ENCODE measurements at places on chromosomes 16 and 17.

DNA sequence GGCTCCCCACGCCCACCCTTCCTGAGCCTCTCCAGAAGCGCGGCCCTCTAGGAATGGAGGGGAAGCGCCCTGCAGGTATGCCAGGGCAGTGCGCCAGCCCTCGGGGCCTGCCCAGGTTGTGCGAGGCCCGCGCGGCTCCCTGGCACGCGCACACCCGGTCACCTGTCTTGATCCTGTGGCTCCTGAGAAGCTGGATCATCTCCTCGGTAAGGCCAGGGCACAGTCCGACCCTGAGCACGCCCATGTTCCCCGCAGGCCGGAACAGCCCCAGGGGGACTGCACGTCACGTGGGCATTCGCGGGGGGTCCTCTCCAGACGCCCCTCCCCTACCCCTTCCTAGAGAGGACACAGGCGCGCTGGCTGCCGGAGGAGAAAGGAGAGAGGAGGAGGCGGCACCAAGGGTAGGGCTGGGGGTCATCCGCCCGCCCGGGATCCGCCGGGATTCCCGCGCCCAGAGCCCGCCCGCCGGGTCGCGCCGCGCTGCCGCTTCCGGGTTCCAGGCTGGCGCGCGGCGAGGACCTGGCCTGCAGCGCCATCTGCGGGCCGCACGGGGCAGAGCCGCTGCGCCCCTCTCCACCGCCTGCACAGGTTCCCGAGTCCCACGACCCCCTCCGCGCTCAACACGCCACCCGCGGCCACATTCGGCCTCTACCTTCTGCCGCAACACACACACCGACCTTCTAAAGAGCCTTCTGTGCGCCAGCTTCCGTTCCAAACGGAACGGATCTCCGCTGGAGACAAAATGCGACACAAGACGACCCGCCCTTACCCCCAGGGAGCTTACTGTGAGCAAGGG is at the start of gene RAD51D:
TSS of gene RAD51D (minus strand) at position 491 of the 796 bp plus-strand sequence. CDS start at position 244, 247 bp downstream.
- peak; percentile 38 for DNase-seq

DNA sequence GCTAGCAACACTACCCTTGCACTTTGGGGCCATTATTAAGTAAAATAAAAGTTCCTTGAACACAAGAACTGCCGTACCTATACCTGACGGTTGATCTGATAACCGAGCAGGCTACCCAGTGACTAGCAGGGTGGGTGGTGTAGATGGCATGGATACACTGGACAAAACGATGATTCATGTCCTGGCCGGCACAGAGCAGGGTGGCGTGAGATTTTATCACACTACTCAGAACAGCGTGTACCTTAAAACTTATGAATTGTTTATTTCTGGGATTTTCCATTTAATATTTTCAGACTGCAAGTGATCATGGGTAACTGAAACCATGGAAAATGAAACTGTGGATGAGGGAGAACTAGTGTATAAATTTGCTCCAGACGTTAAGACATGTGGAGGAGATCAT is 41.0 kb upstream of the MSI2 start:
- DNase-seq: no peak

DNA sequence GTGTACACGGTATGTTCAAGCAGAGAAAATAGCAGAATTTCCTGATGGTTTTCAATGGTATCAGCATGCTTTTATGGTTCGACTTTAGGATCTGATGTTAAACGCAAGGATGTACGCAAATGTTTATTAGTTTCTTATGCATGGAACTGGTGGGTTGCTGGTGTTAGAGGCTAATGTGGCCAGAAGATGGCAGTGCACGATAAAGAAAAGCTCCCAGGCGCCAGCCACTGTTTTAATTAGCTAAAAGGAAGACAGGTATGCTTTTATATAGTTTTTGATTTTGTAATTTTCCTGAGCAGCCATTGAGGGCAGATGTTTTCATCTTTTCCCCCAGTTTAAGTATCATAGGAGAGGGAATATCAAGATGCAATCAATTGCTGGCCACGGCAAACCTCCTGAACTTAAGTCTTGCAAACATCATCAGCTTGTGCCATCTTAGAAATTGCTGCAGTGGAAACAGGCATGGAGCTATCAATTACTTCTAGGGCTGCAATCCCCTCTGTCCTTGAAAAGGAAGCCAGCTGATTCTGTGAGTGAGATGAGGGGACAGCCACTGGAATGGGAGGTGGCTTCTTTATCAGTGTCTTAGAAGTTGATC is 648.5 kb upstream of the RBFOX1 start:
- DNase-seq: peak; percentile 27

GRCh38 chr17:80153004-80153403 is 6.1 kb upstream of the EIF4A3 start:
- DNase-seq: no peak

GRCh38 chr16:49473131-49473530 is 99.5 kb downstream of the C16orf78 start:
- DNase-seq: no peak

GRCh38 chr17:48184721-48185120 is 77.2 kb downstream of the SNX11 start:
- DNase-seq: no peak

DNA sequence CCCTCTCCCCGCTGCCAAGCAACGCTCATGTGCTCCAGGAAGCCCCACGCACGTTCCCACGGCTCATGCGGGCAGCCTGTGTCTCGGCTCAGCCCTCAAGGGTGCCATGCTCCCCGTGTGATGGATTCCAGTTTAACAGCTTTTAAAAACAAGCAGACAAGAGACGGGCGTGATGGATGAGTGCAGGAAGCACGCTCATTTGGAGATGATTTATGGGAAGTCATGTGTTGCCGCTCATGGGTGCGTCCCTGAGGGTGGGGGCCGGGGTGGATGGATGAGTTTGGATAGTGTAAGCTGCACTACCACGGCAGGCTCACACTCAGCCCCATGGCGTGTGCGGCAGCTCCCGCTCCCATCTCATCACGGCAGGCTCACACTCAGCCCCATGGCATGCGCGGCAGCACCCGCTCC is 132.8 kb downstream of the RBFOX3 start:
- no peak for DNase-seq

- no peak for DNase-seq
These were observed 52.2 kb upstream of the CHMP6 start for GRCh38 chr17:80939151-80940145.

- no peak for DNase-seq
These were observed 8.8 kb upstream of the ZNF263 start for GRCh38 chr16:3274490-3274889.

GRCh38 chr16:10114409-10114808 is 67.8 kb downstream of the GRIN2A start:
- DNase-seq: no peak

DNA sequence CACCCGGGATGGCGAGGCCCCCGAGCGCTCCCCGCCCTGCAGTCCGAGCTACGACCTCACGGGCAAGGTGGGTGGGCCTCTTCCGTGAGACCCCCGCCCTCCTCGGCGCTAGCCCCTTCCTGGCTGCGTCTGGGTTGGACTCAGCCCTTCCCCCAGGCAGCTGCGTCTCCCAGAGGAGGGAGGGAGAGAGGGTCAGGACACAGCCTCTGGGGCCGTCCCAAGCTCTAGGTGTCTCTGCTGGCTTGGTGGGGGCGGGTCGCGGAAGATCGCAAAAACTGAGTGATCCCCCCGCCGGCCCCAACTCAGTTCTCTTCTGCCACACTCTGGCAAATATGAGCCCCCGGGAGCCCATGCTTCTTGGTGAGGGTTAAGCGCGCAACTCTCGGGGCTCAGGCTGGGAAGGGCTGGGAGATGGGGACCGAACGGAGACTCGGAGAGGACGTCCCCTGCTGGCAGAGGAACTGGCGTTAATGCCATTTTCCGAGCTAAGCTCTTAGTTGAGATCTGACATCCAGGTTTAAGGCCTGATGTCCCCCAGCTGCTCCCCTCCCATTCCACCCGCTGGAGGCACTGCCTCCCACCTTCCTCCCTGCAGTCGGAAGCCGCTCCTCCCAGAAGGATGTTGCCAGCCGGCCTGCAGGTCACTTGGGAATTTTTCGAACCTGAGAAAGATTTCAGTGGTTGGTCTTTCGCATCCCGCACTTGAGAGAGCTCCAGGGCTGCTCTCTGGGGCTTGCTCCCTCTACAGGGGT is 419 bp downstream of the RAB37 start:
- DNase-seq: no peak

- no peak for DNase-seq
These were observed 80.6 kb downstream of the OR1D5 start for GRCh38 chr17:2982854-2983253.

- DNase-seq: no peak
These were observed 22.5 kb downstream of the GPR139 start for GRCh38 chr16:20051147-20051546.

GRCh38 chr17:37060928-37061327 is 112.2 kb downstream of the AATF start:
- no peak for DNase-seq

- DNase-seq: no peak
These were observed 8.1 kb upstream of the ABCA5 start for GRCh38 chr17:69335058-69335457.

- DNase-seq: no peak
These were observed 27.4 kb downstream of the PIPOX start for GRCh38 chr17:29070308-29070707.

DNA sequence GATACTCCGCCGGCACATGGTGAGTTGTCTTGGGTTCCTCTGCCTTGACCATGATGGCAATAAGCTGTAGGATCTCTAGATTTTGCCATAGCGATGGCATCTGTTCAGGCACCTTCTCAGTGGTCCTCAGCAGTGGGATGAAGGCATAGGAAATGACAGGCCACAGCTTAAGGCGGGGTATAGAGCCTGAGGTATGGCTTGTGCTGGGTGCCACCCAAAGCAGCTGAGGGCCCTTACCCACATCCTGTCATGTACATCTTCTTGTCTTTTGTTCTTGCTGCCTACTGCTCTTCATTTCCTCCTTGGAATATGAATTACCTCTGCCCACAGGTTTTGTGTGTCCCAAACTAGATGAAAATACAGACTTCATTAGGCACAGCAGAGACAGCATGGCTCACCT is 29.5 kb downstream of the KAT7 start:
- no peak for DNase-seq

GRCh38 chr17:82300707-82301270 is 16.6 kb downstream of the CD7 start:
- DNase-seq: no peak

DNA sequence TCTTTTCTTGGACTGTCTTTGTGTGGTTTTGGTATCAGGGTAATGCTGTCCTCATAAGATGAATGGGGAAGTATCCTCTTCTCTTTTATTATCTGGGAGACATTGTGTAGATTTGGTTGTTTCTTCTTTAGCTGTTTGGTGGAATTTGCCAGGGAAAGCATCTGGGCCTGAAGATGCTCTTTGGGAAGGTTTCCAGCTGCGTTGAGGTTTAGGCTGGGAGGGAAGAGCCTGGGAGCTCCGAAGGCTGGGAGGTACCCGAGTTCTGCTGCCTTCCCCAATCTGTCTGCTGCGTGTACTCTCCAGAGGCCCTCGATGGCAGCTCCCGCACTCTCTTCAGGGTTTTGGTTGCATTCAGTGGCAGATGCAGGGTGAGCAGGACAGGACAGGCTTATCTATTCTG is 25.6 kb upstream of the CRISPLD2 start:
- no peak for DNase-seq

DNA sequence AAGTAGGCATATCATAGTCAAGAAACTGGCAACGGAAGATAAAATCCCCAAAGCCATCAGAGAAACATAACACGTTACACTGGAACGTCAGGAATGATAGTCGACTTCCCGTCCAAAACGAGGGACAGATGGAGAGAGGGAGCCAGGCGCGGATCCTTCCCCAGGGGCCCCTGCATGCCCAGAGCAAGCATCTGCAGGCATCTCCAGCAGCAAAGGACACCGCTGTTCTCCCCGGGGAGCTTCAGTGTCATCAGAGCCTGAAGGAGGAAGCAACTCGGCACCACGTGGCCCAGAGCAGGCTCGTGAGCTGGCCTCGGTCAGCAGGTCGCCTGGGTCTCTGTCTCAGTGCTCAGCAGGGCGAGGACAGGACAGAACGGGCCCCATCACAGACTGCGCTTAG is 50.1 kb downstream of the LMF1 start:
- DNase-seq: no peak

DNA sequence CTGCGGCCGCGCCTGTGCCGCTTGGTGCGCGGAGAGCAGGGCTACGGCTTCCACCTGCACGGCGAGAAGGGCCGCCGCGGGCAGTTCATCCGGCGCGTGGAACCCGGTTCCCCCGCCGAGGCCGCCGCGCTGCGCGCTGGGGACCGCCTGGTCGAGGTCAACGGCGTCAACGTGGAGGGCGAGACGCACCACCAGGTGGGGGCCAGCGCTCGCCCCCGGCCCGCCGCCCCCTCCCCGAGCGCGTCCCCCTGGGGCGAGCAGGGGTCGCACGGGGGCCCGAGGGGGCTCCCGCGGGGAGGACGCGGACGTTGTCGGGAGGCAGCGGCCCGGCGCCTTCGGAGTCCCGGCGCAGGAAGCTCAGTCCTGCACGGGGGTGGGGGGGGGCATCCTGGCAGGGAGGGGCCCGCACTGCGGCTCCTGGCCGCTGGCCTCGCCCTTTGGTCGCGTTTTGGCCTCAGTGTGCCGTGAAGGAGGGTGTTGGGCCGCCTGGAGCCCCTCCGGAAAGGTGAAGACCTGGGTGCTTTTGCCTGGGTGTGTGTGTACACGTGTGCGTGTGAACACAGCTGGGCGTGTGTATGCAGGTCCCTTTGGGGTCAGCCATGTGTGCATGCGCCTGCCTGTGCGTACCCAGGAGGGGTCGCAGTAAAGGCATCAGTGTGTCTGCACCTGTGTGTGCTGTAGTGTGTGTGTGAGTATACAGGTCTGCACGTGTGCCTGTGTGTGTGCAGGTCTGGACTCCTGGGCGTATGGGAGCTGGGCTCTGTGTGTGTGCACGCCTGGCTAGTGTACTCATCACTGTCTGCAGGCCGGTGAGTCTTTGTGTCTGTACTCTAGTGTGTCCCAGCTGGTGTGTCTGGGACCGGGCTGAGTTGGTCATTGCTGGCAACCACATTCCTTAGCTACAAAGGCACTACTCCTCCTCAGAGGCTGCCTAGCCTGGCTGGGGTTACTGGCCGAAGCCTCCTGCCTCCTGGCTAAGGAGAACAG is 615 bp downstream of the NHERF2 start:
- no peak for DNase-seq

DNA sequence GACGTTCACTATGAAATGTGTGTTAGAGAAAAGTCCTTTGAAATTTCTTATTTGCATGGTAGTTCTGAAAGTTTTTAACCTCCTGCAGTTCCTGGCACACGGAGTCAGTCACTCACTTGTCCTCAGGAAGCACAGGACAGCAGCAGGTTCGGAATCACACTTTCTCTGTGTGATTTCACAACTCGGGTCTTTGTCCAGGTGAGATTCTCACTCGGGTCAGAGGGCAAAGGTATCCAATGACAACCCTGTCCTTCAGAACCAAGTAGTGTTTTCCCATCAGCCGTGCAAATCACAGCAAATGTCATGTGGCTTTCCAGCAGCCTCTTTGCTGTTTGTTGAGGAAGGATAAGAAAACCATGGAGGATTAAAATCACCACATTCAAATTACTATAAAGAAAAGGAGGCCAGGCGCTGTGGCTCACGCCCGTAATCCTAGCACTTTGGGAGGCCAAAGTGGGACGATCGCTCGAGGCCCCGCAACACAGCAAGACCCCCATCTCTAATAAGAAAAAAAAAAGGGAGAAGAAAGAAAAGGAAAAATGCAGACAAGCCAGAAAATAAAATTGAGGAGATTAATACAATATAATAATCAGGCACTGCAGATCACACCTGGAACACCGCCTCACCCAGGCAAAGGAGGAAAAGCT is 22.0 kb downstream of the ADCY9 start:
- no peak for DNase-seq
